ENCODE measurements at places on chromosomes 7 and 10.

DNA sequence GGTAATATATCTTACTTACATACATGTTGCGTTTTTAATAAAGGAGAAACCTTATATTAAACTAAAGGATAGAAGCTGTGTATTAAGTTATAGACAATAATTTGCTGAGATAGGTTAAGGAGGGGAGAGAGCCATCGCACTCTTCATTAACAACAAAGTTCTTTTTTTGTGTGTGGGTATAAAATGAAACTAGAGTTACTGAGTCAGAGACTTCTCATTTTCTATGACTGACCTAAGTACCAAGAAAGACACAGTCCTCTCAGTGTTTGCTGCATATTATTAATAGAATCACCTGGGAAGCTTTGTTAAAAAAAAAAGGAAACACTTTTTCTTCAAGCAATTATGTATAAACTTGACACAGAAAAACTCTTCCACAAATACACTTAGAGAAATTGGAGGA is 31.4 kb downstream of the FEZF1 start:
- no peak for DNase-seq

DNA sequence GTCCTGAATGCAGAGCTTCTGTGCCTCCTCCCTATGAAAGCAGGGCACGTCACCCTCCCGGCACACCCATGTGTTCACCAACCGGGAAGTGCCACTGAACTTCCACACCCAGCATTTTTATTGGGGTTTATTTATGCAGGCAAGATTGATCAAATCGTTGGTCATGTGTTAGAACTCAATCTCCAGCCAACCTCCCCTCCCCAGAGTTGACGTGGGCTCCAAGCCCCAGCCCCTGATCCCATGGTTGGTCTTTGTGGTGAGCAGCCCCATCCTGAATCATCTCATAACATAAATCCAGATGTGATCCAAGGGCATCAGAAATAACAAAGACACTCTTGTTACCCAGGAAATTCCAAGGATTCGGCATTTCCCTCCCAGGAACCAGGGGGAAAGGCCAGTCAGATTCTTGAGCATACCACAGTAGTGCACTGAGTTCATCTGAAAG is 151.2 kb downstream of the TPST1 start:
- peak; percentile 54 for DNase-seq

- peak; percentile 62 for DNase-seq
These were observed 1.8 kb downstream of the LAMB1 start for GRCh38 chr7:108000875-108001763.

- no peak for DNase-seq
These were observed 203.3 kb downstream of the SEC23IP start for GRCh38 chr10:120095875-120096274.

- DNase-seq = no peak
These were observed 1.4 kb downstream of the MRPS33 start for GRCh38 chr7:141013345-141013715.

- no peak for DNase-seq
These were observed 58.3 kb upstream of the ADRB1 start for GRCh38 chr10:113985297-113985844.

GRCh38 chr10:127293640-127294039 is 97.2 kb upstream of the INSYN2A start:
- no peak for DNase-seq

GRCh38 chr7:70415179-70415972 is 716.6 kb upstream of the GALNT17 start:
- DNase-seq = no peak

DNA sequence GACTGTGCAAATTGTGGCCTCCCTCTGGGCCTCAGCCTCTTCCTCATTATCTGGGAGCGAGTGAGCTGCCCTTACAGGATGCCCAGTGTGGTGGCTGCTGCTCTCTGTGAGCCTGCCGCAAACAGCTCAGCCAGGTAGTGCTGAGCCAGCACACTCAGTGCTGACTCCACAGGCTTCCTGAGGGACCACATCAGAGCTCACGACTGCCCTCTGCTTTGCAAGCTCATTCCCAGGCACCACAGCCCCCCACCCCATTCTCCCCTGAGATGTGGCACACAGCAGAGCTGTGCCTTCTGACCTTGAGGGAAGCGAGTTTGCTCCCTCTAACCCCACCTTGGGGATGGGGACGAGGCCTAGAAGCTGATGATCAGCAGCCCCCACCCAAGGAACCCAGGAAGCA is 230.5 kb upstream of the PPP2R2D start:
- DNase-seq = no peak

GRCh38 chr10:13658264-13658663 is 71.5 kb downstream of the PRPF18 start:
- no peak for DNase-seq

DNA sequence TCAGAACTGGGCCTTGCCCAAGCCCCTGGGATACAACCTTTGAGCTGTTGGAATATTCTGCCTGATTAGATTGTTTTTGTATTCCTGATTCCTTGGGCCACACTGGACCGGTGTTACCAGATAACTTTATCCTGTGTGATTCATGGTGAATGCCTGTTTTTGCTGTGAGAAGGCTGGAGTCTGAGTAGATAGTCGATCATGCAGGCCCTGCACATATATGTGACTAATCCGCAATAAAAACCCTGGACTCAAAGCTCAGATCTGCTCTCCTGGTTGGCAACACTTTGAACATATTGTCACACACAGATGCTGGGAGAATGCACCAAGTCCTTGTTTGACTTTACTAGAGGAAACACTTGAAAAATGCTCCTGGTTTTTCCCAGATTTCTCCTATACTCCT is 183.9 kb upstream of the MBL2 start:
- peak; percentile 82 for DNase-seq

GRCh38 chr7:28293527-28293835 is 112.9 kb upstream of the JAZF1 start:
- DNase-seq = no peak

GRCh38 chr7:150361807-150362621 is 6.6 kb upstream of the REPIN1 start:
- no peak for DNase-seq

DNA sequence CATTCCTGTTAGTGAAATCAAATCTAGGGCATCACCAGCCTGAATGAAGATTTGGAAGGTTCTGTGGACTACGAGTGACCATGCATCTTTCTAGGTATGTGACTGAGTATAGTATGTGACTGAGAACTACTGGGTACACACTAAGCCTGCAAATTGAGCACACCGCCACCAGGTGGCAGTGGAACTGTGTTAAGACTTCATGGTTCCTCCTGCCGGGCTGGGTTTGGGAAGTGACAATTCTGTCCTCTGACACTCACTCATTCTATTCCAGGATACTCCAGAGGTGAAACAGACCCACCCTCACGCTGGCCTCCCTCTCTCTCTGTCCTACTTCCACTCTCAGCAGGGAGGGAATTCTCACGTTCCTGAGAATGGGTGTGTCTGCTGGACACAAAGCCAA is 84.0 kb upstream of the TMEM248 start:
- DNase-seq = peak; percentile 42

- DNase-seq = peak; percentile 4
These were observed 75.5 kb downstream of the COPG2 start for GRCh38 chr7:130593033-130593432.

GRCh38 chr7:80444811-80445210 is 67.1 kb downstream of the GNAT3 start:
- DNase-seq = no peak

GRCh38 chr7:129784437-129784782 is 168.3 kb downstream of the UBE2H start:
- DNase-seq = no peak

DNA sequence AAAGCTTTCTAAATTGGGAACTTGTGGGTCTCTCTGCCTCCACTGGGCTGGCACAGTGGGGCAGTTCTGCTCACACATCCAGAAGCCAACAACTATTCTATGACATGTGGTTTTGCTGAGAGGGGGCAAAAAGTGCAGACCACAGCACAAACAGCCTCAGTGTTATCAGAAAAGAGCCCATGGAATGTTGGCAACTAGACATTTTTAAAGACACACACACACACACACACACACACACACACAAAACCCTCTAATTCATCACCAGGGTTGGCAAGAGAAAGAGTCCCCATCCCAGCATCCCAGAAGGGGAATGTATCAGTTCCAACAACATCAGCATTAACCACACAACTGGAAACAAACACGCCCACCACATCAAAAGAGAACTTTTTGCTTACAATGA is 117.1 kb downstream of the FGFR2 start:
- DNase-seq = no peak

- no peak for DNase-seq
These were observed 125.8 kb downstream of the ICA1 start for GRCh38 chr7:8136051-8136730.

DNA sequence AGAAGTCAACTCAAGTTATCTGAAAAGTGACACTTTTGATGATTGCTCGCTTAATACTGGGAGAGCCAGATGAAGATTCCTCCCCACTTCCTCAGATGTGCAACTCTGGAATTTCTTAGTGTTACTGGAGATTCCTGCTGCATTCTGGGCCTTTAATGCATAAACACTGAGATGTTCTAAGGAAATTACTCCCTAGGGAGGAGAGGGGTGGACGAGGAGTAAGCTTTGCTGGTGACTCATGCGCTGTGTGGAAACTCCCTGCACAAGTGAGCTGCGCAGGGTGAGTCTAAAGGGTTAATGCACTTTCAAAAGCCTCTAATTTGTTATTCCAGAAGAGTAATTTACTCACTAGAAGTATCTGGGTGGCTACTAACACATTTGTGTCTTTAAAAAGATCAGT is 46.3 kb downstream of the EGFR start:
- DNase-seq = peak; percentile 92

DNA sequence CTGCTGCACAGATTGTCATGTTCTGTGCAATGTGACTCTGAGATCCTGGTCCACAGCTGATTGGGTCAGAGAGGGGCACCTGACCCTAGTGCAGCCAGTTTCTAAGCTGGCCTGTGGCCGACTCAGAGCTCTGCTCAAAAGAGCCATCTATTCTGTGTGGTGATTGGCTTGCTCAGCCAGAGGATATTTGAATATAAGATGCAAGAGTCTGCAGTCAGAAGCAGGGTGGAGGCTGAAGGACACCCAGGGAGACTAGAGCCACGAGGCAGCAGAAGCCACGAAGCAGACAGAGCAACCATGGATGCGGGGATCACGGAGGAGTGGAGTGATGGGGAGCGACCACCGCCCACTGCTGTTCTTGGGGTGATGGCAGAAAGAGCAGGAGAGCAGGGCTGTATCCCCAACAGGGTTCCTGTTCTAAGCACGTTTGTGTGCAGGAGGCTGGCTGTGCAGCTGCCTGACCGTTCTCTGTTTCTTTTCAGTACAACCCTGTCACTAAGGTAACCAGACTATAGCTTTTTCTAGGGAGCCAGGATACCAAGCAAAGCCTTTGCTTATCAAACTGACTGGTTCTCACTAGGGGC is 19.5 kb upstream of the RHEB start:
- no peak for DNase-seq

DNA sequence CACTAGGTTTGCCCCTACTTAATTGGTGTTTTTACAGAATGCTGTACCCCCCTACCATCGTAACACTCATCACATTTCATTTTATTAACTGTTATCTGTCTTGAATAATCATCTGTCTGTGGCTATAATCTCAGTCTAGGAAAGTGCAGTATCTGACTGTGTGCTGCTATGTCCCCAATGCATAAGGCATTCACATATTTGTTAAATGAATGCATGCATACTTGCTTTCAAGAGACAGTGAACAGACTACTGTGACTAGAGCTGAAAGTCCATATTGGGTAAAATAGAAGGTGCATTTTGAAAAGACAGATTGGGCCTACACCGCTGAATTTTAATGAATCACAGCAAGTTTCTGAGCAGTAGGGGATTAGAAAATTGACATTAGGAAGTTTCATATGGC is 112.3 kb downstream of the ARHGAP12 start:
- DNase-seq = no peak

DNA sequence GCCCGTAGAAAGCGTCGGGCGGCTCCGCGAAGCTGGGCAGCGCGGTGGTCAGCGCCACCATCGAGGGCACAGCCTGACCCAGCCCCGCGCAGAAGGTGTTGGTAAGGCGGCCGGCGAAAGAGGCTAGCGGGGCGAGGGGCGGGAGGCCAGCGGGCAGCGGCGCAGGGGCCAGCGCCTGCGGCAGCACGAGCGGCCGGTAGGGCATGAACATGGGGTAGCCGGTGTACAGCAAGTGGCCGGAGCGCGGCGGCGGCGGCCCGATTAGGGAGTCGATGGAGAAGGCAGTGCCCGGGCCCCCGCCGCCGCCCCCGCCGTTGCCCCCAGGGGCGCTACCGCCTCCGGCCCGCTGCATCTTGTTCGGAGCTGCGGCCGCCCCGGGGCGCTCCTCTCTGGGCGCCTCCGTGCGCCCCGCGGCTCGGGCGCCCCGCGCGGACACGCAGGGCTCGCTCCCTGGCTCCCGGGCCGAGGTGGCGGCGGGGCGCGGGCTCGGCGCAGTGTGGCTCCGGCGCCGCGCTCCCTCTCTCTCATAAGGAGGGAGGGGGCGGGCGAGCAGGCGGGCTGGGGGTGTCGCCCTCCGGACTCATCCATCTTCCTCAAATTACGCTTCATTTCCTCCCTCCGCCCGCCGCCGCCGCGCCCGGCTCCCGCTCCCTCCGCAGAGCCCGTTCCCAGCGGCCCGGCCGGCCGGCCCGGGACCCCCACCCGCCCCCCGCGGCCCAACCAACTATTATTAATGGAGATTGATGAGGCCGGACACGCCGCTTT is at the start of gene GBX1:
GBX1 (minus strand) TSS at position 498 of the 765 bp plus-strand sequence; CDS start at position 352, 146 bp downstream.
- DNase-seq = no peak

GRCh38 chr10:125984865-125985495 is 88.6 kb downstream of the FANK1 start:
- no peak for DNase-seq
